ENCODE measurements at places on chromosomes 6 and 20. TPM values are rescaled to one million over a fixed set of nuclear protein-coding genes. Genes with fewer than 3 reads are reported as not detected.

Gene DUSP22
- 13.7 TPM for total RNA-seq

Gene VEGFA
- 33.1 TPM for total RNA-seq

Gene NKAPL
- not detected for total RNA-seq

Gene TREM1
- total RNA-seq = not detected

Gene RNGTT
- 8.7 TPM for total RNA-seq

Gene ALDH5A1
- 8.3 TPM for total RNA-seq

Gene NR2E1
- 0.03 TPM for total RNA-seq

Gene MED23
- total RNA-seq = 6.8 TPM

Gene HCRTR2
- not detected for total RNA-seq

Gene OR12D3
- not detected for total RNA-seq

Gene ULBP1
- total RNA-seq = 0.80 TPM

Gene VWA7
- total RNA-seq = 1.7 TPM

Gene SUPT3H
- total RNA-seq = 5.2 TPM

Gene CCN6
- total RNA-seq = not detected

Gene TNFRSF21
- 34.3 TPM for total RNA-seq

Gene CNR1
- total RNA-seq = 0.31 TPM

Gene TINAG
- total RNA-seq = not detected

Gene SOBP
- total RNA-seq = 1.1 TPM

Gene SCRT2
- not detected for total RNA-seq

Gene MRPS10
- 42.1 TPM for total RNA-seq

Gene SIRPB1
- 0.90 TPM for total RNA-seq

Gene PAX1
- not detected for total RNA-seq

Gene MAP3K5
- total RNA-seq = 3.1 TPM

Gene ADGB
- total RNA-seq = not detected

Gene RCAN2
- total RNA-seq = not detected

Gene DNAH8
- not detected for total RNA-seq

Gene XKR7
- total RNA-seq = not detected

Gene HSPA12B
- 0.29 TPM for total RNA-seq

Gene GATA5
- 0.45 TPM for total RNA-seq

Gene RFX6
- total RNA-seq = not detected

Gene KIF25
- not detected for total RNA-seq

Gene RPRD1B
- total RNA-seq = 21.4 TPM

Gene NRN1
- total RNA-seq = 0.50 TPM

Gene FIG4
- 4.8 TPM for total RNA-seq

Gene GABRR1
- total RNA-seq = not detected

Gene TRIM10
- total RNA-seq = not detected

Gene KHDRBS2
- total RNA-seq = not detected

Gene BCAS1
- 1.1 TPM for total RNA-seq

All from A549 treated with RU486 at 1 μM for 4 hours (cell line).